Effector memory CD8-positive, alpha-beta T cell (primary cell): ENCODE measurements at places on chromosomes 4 and X.
A peak's percentile ranks its signal among the peaks of the same experiment; 100 is the strongest.

GRCh38 chrX:750263-750662, 119.7 kb downstream of the SHOX start:
- no peak overlapping the region for H3K4me3 ChIP-seq
- no peaks in the 10 kb centered on the region for H3K27me3 ChIP-seq
- no peak overlapping the region for H3K27ac ChIP-seq
- no peaks in the 10 kb centered on the region for H3K4me1 ChIP-seq
- peaks cover 4% of the 10 kb centered on the region for H3K36me3 ChIP-seq

- H3K27me3 ChIP-seq: peaks cover 11% of the 10 kb centered on the region
- peak; percentile 40 for DNase-seq
- no peak overlapping the region for H3K27ac ChIP-seq
- no peaks in the 10 kb centered on the region for H3K36me3 ChIP-seq
- H3K4me3 ChIP-seq: no peak overlapping the region
Observed at GRCh38 chr4:119041951-119042560, 93.6 kb upstream of the MYOZ2 start.

DNA sequence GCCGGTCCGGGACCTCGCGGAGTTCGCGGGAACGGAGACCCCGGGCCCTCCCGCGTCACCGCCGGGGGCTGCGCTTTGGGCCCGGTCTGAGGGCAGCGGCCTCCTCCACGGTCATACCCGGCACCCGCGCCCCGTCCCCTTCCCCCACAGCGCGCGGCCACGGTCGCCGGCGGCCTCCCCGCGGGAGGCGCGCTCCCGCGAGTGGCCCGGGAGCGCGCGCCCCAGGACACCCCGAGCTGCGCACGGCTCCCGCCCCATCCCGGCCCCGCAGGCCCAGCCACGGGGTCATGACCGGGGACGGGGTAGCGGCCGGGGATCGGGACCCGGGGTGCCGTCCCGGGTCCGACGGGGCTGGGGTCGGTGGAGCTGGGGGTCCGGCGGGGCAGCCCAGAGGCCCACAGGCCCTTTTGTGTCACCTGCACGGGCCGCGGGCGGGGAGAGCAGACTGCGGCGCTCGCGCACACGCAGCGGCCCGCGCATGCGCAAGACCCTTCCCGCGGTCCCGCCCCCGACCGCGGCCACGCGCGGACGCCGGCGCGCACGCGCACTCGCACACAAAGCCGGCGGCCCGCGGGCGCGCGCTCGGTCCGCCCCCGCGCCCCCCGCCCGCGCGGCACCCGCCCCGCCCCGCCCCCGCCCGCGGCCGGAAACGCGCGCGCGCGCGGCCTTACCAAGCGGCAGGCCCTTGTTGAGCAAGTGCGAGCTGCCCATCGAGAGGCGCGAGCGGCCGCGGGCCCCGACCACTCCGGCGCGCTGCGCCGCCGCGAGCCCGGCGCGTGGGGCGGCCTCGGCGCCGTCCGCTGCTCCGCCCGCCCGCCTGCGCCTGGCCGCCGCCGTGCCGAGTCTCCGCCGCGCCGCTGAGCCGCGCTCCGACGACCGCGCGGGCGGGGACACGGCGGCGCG, at the start of gene CTBP1:
Gene CTBP1, minus strand, starts transcription at position 886 of the 903 bp plus-strand sequence. CDS start 7,799 bp downstream, outside the sequence.
- no peaks in the 10 kb centered on the region for H3K27me3 ChIP-seq
- H3K36me3 ChIP-seq: peaks cover 65% of the 10 kb centered on the region
- DNase-seq: peak; percentile 85
- peak within 1 kb of the TSS; percentile 96 for H3K27ac ChIP-seq
- H3K4me1 ChIP-seq: peaks cover 65% of the 10 kb centered on the region

DNA sequence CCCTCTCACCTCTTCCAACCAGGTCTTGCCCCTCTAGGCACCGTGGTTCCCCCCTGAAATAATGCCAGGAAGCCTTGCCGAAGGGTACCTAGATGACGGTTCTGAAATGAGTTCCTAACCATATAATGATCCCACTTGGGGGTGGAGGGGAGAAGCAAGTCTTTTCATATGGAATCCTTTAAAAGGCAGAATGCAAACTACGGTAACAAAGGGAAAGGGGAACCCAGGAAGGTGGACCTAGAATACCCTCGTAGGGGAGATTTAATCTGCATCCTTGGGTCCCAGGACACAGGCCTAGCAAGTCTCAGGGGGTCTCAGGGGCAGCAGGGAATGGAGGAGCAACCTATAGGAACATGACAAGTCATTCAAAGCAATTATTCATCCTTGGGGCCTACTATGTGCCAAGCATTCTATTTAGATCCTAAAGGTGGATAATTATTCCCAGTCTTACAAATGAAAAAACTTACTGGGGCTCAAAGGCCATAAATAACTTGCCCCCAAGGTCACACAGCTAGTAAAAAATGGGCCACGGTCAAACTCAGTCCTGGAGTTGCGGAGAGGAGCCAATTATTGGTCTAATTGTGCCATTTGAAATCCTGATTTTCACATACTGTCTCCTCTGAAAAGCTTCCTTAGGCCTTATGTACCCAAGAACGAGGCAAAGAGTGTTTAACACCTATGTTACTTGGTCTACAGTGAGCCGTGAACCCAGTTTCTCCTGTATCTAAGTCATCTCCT, 8.8 kb downstream of the BCOR start:
- no peaks in the 10 kb centered on the region for H3K27me3 ChIP-seq
- peaks cover 63% of the 10 kb centered on the region for H3K4me1 ChIP-seq
- peak overlapping the region; percentile 66 for H3K4me3 ChIP-seq

DNA sequence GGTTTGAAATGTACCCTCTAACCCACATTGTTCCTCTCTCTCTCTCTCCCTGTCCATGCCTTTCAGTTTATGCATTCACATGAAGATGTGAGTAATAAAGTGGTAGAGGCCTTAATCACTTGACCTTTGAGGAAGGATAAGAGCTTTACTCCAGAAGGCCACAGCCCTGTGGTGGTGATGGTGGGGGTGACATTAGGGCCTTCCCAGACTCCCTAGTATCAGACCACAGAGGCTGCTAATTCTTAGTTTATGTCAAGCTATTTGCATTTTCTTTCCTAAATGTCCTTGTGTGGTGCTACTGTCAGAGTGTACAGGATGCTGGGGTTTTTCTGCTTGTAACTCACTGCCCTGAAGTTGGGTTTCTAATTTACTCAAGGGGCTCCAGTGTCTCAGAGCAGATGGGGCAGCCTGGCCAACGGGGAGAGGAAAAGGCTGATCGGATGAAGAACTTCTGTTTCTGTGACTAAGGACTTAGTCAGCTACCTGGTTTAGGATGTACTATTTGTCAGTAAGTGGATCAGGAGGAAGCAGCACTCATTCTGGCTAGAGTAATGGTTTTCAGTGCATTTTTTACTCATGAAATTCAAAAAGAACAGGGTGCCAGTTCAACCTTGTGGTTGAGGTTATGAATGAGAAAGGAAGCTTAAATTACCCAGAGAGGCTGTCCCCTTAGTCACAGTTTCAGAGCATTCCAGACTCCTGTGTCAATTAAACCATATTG, 509.6 kb upstream of the DIPK2B start:
- no peaks in the 10 kb centered on the region for H3K36me3 ChIP-seq
- no peak for DNase-seq
- H3K4me1 ChIP-seq: peaks cover 14% of the 10 kb centered on the region
- H3K27ac ChIP-seq: peak overlapping the region; percentile 81

DNA sequence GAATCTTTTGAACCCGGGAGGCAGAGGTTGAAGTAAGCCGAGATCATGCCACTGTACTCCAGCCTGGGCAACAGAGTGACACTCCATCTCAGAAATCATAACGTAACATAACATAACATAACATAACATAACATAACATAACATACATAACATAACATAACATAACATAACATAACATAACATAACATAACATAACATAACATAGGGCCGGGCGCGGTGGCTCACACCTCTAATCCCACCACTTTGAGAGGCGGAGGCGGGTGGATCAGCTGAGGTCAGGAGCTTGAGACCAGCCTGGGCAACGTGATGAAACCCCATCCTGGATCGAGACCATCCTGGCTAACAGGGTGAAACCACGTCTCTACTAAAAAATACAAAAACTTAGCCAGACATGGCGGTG, 76.7 kb downstream of the NOCT start:
- H3K27ac ChIP-seq: no peak overlapping the region
- H3K4me1 ChIP-seq: no peaks in the 10 kb centered on the region

DNA sequence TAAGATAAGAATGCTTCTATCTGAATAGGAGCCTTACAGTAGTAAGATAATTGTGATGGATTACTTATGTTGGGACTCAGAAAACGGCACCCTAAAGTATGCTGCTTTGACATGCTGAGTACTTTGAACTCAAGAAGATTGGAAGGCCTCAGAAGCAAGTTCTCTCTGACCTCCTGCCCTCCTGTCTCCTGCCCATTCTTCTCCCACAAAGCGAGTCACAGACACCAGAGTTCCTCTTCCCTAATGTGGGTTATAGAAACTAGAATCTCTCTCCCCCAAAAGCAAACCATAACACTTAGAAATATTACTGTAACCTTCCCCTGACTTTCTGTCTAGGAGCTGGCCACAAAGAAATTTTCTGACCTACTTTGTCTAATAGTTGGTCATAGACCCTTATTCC, 76.5 kb downstream of the DDIT4L start:
- H3K27ac ChIP-seq: no peak overlapping the region
- no peaks in the 10 kb centered on the region for H3K27me3 ChIP-seq
- H3K36me3 ChIP-seq: no peaks in the 10 kb centered on the region
- no peaks in the 10 kb centered on the region for H3K4me1 ChIP-seq
- H3K4me3 ChIP-seq: no peak overlapping the region
- no peak for DNase-seq

- H3K4me1 ChIP-seq: no peaks in the 10 kb centered on the region
- DNase-seq: no peak
- no peak overlapping the region for H3K4me3 ChIP-seq
- peaks cover 37% of the 10 kb centered on the region for H3K27me3 ChIP-seq
- H3K27ac ChIP-seq: no peak overlapping the region
Observed at GRCh38 chr4:158644356-158644755, 27.3 kb downstream of the C4orf46 start.

DNA sequence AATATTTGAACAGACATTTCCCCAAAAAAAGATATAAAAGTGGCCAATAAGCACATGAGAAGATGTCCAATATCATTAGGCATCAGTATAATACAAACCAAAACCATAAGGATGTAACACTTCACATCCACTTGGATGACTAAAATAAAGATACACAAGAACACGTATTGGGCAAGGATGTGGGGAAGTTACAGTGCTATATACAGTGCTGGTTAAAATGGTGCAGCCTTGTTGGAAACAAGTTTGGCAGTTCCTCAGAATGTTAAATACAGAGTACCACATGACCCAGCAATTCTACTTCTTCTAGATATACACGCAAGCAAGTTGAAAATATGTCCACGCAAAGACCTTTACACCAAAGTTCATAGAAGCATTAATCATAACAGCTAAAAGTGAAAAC, 58.9 kb downstream of the HAUS3 start:
- no peaks in the 10 kb centered on the region for H3K4me1 ChIP-seq
- H3K4me3 ChIP-seq: no peak overlapping the region
- H3K27me3 ChIP-seq: no peaks in the 10 kb centered on the region

GRCh38 chr4:158079661-158080060, 93.2 kb downstream of the GASK1B start:
- H3K27me3 ChIP-seq: no peaks in the 10 kb centered on the region
- H3K27ac ChIP-seq: no peak overlapping the region
- no peak overlapping the region for H3K4me3 ChIP-seq
- no peaks in the 10 kb centered on the region for H3K4me1 ChIP-seq
- no peaks in the 10 kb centered on the region for H3K36me3 ChIP-seq

DNA sequence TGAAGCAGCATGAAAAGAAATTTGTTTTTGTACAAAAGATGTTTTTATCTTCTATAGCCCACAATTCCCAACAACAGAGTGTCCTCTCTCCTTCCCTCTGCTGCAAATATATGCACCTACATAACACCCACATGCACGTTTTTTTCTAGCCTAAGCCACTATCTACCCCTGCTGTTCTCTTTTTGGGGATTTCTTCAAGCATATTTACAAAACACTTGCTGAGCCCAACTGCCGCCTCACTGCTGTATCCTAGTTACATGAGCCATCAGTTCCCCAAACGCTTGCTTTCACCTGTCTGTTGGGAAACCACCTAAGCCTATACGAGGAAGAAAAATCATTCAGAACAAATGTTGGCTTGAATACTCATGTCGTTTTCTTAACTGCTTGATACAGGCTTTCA, 127.2 kb downstream of the CHRNA9 start:
- no peak overlapping the region for H3K4me3 ChIP-seq
- peaks cover 5% of the 10 kb centered on the region for H3K27me3 ChIP-seq
- no peak overlapping the region for H3K27ac ChIP-seq
- no peaks in the 10 kb centered on the region for H3K4me1 ChIP-seq
- H3K36me3 ChIP-seq: no peaks in the 10 kb centered on the region

DNA sequence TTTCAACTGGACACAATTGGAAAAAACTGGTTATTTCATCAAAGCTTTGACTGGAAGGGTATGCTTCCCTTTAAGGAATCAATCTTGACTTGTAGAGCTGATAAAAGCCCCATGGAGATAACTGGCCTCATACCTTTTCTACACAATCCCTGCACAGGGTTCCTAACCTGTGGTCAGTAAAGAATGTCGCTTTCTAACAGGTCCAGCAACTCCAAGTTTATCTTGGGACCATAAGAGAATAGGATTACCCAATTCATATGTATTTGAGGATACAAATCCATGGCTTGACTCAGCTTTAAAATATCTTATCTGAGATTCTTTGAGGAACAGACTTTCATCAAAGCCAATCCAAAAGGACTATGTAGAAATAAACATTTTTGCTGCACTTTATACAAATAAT, 1399.8 kb upstream of the PABPC4L start:
- H3K27me3 ChIP-seq: no peaks in the 10 kb centered on the region
- no peak overlapping the region for H3K4me3 ChIP-seq
- no peak overlapping the region for H3K27ac ChIP-seq
- H3K36me3 ChIP-seq: no peaks in the 10 kb centered on the region

GRCh38 chr4:128322311-128322710, 34.7 kb upstream of the PGRMC2 start:
- H3K4me3 ChIP-seq: no peak overlapping the region
- no peaks in the 10 kb centered on the region for H3K36me3 ChIP-seq
- no peak overlapping the region for H3K27ac ChIP-seq
- no peaks in the 10 kb centered on the region for H3K27me3 ChIP-seq
- no peak for DNase-seq

GRCh38 chr4:8005814-8006215, 66.2 kb upstream of the AFAP1 start:
- no peak overlapping the region for H3K27ac ChIP-seq
- no peaks in the 10 kb centered on the region for H3K36me3 ChIP-seq
- no peaks in the 10 kb centered on the region for H3K4me1 ChIP-seq
- no peak overlapping the region for H3K4me3 ChIP-seq
- DNase-seq: no peak

GRCh38 chr4:106364282-106364681, 4.3 kb downstream of the GIMD1 start:
- no peaks in the 10 kb centered on the region for H3K4me1 ChIP-seq
- H3K27ac ChIP-seq: no peak overlapping the region
- no peaks in the 10 kb centered on the region for H3K36me3 ChIP-seq
- H3K27me3 ChIP-seq: peaks cover 25% of the 10 kb centered on the region
- no peak overlapping the region for H3K4me3 ChIP-seq

GRCh38 chr4:151534195-151534594, 125.2 kb downstream of the FHIP1A start:
- no peaks in the 10 kb centered on the region for H3K36me3 ChIP-seq
- no peak overlapping the region for H3K27ac ChIP-seq
- H3K4me1 ChIP-seq: no peaks in the 10 kb centered on the region
- no peak overlapping the region for H3K4me3 ChIP-seq
- no peak for DNase-seq
- H3K27me3 ChIP-seq: peaks cover 48% of the 10 kb centered on the region

- H3K4me3 ChIP-seq: no peak overlapping the region
- H3K27ac ChIP-seq: no peak overlapping the region
- DNase-seq: no peak
- peaks cover 10% of the 10 kb centered on the region for H3K27me3 ChIP-seq
Observed at GRCh38 chrX:46739736-46740135, 19.2 kb downstream of the SLC9A7 start.
